ENCODE measurements at places on chromosomes 3 and 15.

GRCh38 chr3:115580566-115580965 lies 42.7 kb upstream of the GAP43 start:
- DNase-seq = no peak

DNA sequence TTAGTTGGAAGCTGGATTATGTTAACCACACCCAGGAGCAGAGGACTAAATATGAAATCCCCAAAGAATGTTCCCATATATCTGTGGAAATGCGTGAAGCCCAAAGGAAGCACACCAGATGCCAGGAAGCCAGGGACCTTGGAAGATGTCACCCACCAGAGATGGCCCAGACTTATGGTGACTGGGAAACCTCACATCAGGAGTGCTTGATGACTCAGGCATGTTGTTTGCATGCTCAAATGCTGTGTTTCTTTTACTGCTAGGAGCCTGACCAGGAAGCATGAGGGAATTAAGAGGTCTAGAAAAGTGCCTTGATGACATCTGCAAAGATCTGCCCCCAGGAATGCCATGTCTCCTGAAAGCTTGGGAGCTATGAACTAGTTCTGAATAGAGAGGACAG lies 109.0 kb upstream of the SLC2A2 start:
- DNase-seq = no peak

DNA sequence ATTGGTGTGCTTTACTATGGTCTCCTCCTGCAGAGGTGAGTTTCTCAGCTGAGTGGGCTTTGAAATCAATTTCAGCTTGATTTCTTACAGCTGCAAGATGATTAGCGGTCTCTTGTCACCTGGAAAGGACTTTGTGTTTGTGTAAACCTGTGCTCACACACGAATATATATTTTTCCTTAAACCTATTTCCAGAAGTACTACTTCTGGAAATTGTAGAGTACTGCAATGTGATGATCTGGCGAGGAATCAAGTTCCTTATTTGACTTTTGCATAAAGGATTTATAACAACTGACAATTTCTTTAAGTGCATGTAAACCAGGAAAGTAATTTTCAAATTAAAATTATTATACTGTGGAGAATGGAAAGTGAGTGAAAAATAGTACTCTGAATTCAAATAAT lies 2.1 kb downstream of the MCTP2 start:
- no peak for DNase-seq

GRCh38 chr3:71095511-71096291 lies 487.8 kb downstream of the FOXP1 start:
- DNase-seq = no peak

GRCh38 chr3:16484216-16484615 lies 29.3 kb downstream of the RFTN1 start:
- no peak for DNase-seq

DNA sequence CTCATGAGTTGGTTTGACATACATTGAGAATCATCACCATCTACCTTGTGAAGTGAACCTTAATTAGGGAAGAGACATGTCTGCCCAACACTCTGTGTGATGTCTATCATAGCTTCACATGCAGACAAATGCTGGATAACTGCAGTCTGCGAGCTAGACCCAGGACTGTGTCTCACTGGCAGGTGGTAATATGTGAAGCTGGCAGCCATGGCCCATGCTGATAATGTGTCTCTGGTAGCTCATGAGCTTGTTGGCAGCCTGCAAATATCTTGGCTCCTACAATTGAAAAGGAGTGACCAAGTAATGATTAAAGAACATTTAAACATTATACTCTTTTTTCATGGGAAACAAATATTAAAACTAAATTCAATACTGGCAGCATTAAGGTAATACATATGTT lies 234.8 kb downstream of the CHST2 start:
- DNase-seq = no peak

- DNase-seq = no peak
Measured at GRCh38 chr3:192273697-192274010, 453.7 kb downstream of the FGF12 start.

- no peak for DNase-seq
Measured at GRCh38 chr15:64267331-64267973, 88.5 kb downstream of the CSNK1G1 start.

GRCh38 chr15:35281515-35281914 lies 196.4 kb upstream of the NANOGP8 start:
- DNase-seq = no peak

GRCh38 chr15:37204692-37205091 lies 104.3 kb upstream of the MEIS2 start:
- no peak for DNase-seq

GRCh38 chr3:16319307-16319706 lies 54.3 kb downstream of the OXNAD1 start:
- no peak for DNase-seq

GRCh38 chr3:182716114-182716688 lies 77.1 kb upstream of the ATP11B start:
- DNase-seq = no peak

DNA sequence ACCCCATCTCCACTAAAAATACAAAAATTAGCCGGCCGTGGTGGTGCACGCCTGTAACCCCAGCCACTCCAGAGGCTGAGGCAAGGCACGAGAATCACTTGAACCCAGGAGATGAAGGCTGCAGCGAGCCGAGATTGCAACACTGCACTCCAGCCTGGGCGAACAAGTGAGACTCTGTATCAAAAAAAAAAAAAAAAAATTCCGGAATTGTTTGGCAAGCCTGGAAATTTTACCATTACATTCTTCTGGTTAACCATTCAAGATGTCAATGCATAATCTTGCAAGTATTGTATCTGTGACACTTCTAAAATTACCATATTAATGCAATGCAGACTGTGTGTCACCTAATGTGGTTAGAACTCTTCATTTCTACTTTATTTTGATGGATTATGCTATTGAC lies 67.0 kb downstream of the CSNK1G1 start:
- DNase-seq = no peak

DNA sequence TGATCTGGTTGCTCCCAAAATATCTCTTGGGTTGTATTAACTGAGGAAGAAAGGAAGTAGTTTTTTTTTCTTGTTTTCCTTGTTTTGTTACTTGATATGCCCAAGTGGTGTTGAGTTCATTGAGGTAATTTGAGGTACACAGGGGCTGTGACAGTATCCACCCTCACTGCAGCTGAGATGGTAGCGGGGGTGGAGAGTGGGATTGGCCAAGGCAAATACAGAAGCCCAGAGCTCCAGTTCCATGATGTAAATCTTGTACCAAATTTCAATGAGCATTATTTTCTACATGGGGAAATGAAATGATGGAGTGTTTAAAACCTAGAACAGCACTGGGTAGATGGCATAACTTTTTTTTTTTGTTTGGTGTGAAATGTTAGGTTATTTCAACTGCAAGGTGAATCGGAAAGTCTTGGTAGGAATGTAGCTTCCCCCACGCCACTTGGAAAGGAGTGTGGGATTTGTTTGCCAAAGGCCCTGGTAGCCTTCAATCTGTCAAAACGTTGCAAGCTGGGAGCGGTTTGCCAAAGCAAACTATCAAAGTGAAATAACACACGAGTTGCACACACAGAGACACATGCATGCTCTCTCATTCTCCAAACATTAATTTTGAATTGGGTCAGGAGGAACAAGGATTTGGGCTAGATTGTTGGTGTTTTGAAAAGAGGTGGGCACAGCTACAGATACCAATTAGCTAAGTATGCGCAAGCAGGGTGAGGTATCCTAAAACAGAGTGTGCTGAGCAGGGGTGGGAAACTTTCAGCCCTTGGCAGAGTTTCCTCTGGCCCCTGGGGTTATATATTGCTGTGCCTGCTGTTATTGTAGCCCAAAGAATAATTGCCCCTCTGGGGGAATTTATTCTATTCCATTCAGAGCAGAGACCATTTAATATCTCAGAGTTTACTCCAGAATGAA lies 34.6 kb downstream of the THSD4 start:
- no peak for DNase-seq

DNA sequence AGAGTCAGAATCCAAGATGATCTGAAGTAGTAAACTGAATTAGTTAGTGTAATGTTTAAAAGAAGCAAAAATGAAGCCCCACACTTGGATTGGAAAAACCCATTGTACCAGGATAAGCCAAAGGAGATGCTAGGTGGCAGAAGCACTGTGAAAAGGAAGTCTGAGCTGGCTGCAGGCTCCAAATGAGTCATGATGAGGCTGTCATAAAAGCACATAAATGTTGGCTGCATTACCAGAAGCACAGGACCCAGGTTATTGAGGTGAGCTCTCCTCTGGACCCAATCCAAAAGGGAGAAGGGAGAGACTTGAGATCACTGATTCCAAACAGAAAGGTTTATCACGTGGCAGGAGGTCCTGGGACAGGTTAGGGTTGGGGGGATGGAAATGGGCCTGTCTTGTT lies 3.2 kb upstream of the ACAN start:
- no peak for DNase-seq

DNA sequence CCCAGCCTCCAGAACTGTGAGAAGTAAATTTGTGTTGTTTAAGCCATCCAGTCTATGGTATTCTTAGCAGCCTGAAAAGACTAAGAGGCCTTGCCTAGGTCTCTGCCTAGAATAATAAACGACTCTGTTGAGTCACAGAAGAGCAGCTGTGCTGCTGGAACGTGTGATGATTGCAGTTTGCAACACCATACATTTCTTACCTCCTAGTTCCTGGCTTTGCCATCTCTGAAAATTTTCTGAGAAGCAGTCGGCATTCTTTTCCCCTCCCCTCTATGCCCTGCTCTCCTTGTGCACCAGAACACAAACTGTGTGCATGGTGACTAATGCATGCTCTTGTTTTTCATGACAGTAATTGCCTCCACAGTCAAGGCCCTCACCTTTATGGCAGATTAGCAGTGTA lies 301.3 kb downstream of the IL20RB start:
- no peak for DNase-seq

GRCh38 chr3:81837071-81837593 lies 75.7 kb upstream of the GBE1 start:
- DNase-seq = no peak

All from substantia nigra (tissue), 51 donors.